ENCODE measurements at places on chromosomes 3 and 15.

- DNase-seq: no peak
Measured at GRCh38 chr3:31968927-31969418, 12.1 kb downstream of the OSBPL10 start.

DNA sequence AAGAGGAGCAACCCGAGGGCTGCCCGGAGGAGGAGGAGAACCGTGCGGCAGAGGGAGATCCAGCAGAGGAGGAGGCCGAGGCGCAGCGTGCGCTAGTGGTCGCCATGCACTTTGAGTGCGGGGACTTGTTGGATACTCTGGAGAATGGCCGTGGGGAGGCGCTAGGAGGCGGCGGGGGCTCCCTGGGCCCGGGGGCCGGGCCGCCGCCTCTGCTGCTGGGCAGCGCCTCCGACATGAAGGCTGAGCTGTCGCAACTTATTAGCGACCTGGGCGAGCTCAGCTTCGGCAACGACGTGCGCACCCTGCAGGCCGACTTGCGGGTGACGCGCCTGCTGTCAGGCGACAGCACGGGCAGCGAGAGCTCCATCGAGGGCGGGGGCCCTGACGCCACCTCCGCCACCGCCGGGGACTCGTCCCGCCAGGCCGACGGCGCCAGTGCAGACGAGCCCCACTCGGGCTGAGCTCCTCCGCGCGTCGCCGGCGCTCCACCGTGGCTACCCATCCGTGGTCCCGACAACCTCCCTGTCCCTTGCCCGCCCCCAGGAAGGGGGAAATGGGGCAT lies 2.0 kb downstream of the FAM43A start:
- peak; percentile 72 for DNase-seq

DNA sequence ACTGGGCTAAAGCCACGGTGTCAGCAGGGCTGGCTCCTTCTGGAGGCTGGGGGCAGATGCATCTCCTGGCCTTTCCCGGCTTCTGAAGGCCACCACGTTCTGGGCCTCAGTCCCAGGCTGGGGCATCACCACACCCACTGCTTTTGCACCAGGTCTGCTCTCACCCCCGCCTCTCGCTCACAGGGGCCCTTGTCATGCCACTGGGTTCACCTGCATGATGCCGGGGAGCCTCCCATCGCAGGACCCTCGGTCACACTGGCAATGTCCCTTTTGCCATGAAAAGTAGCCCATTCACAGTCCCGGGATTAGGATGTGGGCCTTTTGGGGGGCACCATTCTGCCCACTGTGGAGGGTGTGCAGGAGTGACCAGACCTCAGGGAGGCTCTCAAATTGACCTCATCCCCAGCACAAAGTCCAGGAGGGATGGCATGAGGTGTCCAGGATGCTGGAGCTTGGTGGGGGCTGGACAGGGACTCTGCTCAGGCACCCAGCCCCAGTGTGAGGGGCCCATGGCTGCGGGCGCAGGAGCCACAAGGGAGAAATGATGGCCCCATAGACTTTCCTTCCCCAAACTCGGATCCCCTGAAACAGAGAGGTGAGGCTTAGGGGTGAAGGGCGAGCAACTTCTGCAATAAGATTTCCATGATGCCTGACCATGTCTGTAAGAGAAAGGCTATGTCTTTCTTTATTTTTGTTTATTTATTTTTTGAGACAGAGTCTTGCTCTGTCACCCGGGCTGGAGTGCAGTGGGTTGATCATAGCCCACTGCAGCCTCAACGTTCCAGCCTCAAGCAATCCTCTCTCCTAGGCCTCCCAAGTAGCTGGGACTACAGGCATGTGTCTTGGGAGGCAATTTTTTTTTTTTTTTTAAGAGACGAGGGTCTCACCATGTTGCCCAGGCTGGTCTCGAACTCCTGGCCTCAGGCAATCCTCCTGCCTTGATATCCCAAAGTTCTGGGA lies 189.1 kb downstream of the GOLGA6L6 start:
- DNase-seq: no peak

DNA sequence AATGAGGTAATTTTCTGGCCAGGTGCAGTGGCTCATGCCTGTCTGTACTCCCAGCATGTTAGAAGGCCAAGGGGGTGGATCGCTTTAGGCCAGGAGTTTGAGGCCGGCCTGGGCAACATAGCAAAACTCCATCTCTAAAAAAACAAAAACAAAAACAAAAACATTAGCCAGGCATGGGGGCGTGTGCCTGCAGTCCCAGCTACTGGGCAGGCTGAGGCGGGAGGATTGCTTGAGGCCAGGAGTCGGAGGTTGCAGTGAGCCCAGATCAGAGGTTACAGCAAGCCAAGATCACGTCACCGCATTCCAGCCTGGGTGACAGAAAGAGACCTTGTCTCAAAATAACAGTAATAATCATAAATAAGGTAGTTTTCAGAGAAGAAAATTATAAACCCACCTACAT lies 55.7 kb downstream of the LDHAL6B start:
- DNase-seq: no peak

DNA sequence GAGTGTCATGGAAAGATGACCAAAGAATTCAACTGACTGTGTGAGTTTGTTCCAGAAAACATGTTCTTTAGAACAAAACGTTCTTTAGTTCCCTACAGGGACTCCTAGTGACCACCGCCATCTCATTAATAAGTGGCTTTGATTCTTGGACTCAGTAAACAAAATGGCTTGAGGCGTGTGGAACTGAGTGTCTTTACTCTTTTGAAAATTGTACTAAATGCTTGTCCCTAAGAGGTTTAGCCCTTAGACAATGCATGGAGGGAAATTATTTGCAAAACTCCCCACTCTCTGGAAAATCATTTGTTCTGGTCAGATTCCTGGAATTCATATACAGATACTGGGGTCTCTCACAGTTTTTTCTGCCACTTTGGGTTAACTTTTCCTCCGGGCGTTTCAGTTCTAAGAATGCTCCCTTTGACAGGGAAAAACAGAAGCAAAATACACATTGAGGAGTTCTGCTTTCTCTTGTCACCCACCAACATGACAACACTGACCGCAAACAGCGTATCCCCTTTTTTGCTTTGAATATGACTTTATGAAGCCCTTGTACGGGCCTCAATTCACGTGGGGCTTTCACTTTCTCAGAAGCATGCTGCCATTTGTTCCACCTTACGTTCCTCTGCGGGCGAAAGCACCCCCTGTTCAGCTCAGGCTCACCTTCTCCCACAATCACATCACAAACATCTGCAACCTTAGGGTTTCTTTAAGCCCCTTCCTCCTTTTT lies 15.3 kb upstream of the NRROS start:
- DNase-seq: no peak

DNA sequence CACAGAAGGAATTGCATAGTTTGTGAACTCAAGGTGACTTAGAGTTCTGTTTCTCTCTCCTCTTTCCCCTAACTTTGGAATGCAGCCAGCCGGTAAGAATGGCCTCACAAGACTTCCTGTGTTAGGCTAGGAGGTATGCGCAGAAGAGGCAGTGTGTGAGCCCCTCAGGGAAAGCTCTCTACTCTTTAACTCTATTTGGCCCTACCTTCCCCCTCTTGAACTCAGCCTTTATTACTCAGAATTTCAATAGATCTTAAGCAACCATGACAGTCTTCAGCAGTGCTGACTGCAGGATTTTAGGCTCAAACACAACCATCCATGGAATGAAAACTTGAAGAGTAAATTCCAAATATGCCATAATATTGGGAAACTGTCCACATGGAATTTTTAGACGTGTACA lies 209.5 kb downstream of the DTWD1 start:
- no peak for DNase-seq

GRCh38 chr3:119944091-119944490 lies 150.2 kb downstream of the GSK3B start:
- DNase-seq: no peak

GRCh38 chr15:90807786-90808086 lies 60.7 kb upstream of the FURIN start:
- DNase-seq: no peak

- no peak for DNase-seq
Measured at GRCh38 chr15:76967067-76967466, 27.9 kb upstream of the PSTPIP1 start.

- DNase-seq: no peak
Measured at GRCh38 chr3:187076297-187076696, 63.0 kb downstream of the RPL39L start.

GRCh38 chr3:71905426-71905825 lies 120.5 kb upstream of the PROK2 start:
- DNase-seq: no peak

All from stimulated activated CD4-positive, alpha-beta T cell treated with anti-CD3 and anti-CD28 coated beads, Interleukin-1b, Interleukin-23, amount 100 ng/mL, for 24 hours (primary cell).